Activated CD4-positive, alpha-beta memory T cell treated with anti-CD3 and anti-CD28 coated beads, Interleukin-2, amount 10 ng/mL, durations not matched to agents 7 days and 5 days (primary cell): ENCODE measurements at places on chromosomes 12 and 14.
A peak's percentile ranks its signal among the peaks of the same experiment; 100 is the strongest.

DNA sequence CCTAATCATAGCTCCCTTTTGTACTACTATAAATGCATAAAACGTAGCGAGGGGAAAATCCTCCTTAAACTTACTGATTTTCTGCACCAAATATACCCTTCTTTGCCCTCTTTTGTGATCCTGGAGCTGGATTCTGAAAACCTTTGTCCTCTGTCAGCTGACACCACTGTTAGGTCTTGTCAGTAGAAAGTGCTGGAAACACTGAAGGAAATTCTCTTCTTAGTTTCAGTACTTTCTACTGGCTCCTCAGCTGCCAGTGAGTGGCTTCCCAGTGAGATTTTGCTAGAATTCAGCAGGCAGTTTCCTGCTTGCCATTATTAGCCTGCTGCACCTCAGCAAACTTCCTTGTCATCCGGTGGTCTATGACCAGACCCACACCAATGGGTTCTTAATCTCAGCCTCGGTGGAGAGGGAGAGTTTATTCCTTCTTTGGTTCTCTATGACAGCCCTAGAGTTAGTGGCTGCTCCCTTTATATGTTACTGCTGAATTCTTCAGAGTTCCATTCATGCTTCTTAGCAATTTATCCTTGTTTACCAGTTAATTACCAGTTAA, 476.2 kb downstream of the FSCB start:
- DNase-seq = no peak

GRCh38 chr12:3150931-3151835, 74.0 kb downstream of the TSPAN9 start:
- no peak for DNase-seq

DNA sequence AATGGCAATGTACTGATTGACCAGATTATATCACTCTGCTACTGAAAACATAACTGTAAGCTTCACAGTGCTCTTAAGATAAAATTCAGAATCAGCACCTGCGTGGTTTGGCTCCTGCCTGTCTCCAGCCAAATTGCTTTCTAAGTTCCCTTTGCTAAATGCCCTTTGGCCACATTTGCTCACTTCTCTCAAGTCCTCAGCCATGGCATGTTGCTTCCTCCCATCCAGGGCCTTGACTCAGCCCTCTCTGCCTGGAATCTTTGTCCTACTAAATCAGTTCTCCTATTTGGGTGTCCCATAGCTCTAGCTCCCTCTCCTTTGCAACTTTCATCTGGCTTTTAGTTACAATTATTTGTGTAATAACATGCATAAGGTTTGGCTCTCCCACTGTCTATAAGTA, 71.4 kb downstream of the KCNK10 start:
- no peak for DNase-seq

DNA sequence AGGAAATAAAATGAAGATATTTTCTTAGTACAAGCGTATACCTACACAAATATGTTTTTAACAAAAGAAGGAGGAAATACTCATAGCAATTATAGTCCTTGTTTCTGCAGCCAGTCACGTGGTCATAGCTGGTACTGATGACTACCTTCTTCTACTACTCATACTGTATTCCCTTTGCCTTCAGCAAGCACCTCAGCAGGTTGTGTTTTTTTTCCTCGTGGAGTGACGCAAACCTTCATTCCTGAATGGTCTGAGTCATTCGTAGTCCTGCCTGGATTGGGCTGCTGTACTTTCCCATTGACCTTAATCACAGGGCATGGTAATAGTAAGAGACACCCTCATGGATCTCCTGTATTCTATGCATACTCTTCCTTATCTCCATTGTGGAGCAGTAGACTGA, 25.7 kb upstream of the SLC16A7 start:
- DNase-seq = no peak

- DNase-seq = no peak
Observed at GRCh38 chr14:32200368-32201192, 1.3 kb upstream of the RNU6-7 start.

DNA sequence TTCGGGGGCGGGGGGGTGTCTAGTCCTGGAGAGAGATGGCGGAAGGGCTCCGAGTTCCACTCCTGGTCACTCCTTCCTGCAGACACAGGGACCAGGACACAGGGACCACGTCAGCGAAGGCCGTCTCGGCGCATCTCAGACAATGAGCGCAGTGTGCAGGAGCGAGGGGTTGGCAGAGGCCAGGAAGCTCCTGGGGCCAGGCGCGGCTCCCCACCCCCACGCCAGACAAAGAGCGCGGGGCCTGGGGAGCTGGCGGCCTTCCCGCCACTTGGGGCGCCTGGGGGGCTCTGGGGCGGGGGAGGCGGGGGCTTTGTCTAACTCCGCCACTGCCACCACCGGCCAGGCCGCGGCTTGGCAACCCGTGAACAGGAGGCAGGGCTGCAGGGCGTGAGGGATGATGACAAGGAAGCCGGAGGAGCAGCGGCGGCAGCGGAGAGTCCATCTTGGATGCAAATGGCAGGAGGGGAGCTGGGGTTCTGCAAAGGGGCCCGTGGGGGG, 2.2 kb downstream of the CDK2AP1 start:
- peak; percentile 37 for DNase-seq

DNA sequence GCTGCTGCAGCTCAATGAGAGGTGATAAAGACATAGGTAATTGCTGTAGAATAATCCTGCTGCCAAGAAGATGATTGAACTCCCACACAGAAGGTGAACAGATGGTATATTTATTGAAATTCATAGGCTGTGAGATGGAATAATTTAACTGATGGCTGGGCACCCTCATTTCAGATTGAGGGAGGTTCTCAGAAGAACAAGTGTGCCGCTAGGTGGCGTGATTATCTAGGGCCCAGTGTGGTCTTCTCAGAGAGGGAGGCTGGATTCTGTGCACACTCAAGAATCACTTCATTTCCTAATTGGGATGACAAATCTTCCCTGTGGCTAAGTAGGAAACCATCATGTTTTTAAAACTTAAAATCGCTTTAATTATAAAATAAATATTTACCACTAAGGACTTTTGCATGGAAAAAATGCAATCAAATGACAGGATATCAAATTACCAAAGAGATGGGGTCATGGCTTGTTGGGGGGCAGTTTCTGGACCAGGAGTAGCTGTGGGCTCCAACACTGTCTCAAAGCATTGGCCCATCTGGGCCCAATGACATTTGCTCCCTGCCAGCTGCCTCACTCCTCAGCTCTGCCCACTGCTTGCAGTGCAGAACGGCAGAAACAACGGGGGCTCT, 132.3 kb downstream of the SNAPC1 start:
- peak; percentile 54 for DNase-seq
